AG04450 (cell line): ENCODE measurements at places on chromosomes 1 and 21. TPM values are rescaled to one million over a fixed set of nuclear protein-coding genes. Genes with fewer than 3 reads are reported as not detected.

The KRTAP7-1 gene
- polyA plus RNA-seq = not detected in 2 replicates

The PLEKHN1 gene
- 0.06 and 0.15 TPM in 2 replicates for polyA plus RNA-seq

The OVAAL gene
- polyA plus RNA-seq = not detected in 2 replicates

The TBX15 gene
- not detected in 2 replicates for polyA plus RNA-seq

- no peak for DNase-seq
These were observed 28.2 kb downstream of the BATF3 start for GRCh38 chr1:212671342-212672031.

GRCh38 chr1:226063224-226063976, 884 bp downstream of the H3-3A start:
- no peak for DNase-seq

- DNase-seq = no peak
These were observed 27.7 kb downstream of the PTPRF start for GRCh38 chr1:43558346-43558841.

DNA sequence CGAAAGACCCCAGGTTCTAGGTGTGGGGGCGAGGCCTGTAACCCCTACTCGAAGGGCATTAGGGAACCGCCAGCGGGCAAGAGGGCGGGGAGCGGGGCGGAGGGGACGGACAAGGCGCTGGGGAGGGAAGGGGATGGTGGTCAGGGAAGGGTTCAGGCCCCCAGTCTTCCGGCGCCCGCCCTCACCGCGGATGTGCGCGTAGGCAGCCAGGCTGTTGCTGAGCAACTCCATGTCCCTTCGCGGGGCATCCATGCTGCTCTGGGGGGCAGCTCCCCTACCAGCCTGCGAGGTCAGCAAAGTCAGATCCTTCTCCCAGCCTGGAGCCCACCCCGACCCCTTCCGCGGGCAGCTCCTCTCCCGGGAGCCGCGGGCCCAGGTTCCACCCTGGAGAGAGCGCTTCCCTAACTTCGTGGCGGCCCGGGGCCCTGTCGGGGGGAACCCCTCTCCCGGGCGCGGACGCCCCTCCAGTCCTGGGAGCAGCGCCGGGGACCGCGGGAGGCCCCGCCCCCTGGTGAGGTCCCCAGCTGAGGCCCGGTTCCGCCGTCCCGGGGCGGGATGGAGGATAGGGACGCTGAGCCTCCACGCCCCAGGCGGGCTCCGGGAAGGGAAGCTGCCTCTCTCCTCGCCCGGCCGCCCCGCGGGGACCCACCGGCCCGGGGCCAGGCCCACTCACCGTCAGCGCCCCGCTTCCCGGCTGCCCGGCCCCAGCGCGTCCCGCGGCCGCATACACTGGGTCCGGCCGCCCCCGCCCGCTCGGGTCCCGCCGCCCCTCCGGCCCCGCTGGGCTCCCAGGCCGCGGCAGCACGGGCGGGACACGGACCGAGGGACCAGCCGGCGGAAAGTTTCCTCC, 434 bp downstream of the EVA1B start:
- no peak for DNase-seq

DNA sequence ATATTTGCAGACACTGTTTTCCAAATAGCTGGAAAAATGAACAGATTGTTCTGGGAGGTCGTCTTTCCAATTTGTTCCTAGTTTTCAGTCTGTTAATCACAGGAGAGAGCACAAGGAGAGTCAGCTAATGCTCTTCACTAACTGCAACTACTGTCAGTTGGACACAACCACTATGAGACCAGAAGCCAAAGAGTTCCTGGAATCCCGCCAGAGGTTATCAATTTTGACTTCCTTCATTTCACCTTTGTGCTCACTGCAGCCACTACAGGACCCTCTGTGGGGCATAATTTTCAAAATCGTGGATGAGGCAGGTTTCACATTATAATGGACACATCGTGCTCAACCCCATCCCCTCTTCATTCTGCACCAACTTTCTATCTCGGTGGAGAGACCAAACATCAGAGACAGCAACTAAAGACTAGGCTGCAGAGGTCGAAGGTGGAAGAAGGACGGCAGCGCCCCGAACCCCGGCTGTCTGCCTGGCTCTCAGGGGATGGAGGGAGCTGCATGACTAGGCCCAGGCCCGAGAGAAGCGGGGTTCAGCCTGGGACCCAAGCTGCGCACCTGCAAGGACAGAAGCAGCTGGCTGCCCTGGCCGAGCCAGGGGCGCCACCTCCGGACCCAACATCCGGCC, 602 bp downstream of the KIAA0319L start:
- no peak for DNase-seq

DNA sequence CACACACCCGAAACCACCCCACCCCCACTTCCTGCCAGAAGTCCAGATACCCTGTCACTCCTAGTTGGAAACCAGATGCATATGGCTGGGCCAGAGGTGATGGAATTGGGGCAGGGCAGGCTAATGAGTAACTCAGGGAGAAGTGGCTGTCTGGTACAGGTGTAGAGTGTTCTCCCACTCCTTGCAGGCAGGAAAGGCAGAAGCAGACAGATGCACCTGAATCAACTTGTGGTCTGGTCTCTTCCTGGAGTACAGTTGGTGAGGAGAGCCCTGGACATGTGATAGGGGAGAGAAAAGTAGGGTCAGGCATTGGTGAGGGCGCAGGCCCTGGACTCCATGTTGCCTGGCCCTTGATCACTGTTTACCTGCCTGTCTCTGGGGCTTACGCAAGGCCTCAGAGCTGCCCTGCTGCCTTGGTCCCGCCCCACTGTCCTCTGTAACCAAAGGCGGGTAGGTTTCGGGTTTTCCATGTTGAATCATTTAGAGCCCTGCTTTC, 2.5 kb downstream of the CGN start:
- DNase-seq = no peak
